Stimulated activated CD4-positive, alpha-beta T cell treated with anti-CD3 and anti-CD28 coated beads, Interleukin-4, amount 100 ng/mL, for 4 hours (primary cell): ENCODE measurements at places on chromosomes 16 and 17.

DNA sequence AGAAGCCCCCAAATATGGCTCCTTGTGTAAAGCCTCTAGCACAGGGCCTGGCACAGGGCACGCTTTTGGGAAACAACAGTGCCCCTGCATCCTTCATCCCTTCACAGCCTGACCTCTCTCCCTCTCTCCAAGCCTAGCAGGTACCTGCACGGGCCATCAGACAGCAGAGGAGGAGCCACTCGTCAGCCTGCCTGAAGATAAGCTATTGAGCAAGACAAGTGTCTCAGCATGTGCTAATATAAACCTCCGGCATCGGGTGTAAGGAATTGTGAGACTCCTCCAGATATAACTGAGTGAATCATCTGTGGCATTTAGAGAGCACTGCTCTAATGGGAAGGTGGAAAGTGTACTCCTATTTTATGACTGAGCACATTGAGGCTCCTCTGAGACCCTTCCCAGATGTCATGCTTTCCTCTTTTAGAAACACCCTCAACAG lies 38.3 kb downstream of the TBX4 start:
- DNase-seq = no peak

GRCh38 chr16:69921127-69921526 lies 30.0 kb upstream of the CLEC18A start:
- DNase-seq = no peak

DNA sequence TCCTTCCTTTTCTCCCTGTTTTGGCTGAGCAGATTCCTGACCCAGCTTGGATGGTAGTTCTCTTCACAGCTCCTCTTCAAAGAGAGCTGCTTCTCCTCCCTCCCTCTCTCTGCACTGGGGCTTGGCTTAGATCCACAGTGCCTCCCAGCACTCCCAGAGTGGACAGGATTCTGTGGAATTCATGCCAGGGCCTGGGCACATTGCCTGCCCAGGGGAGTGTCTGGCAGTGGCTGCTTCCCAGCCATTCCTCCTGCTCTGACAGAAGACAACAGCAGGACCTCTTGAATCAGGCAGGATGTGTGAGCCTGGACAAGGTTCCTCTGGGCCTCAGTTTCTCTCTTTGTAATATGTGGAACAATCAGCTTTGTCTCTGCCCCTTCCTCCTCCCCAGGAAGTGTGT lies 4.5 kb upstream of the MMP28 start:
- no peak for DNase-seq

- DNase-seq = no peak
These were observed 116.1 kb downstream of the METRNL start for GRCh38 chr17:83195330-83196023.

GRCh38 chr16:71459510-71459909 lies 2.5 kb downstream of the ZNF23 start:
- no peak for DNase-seq

DNA sequence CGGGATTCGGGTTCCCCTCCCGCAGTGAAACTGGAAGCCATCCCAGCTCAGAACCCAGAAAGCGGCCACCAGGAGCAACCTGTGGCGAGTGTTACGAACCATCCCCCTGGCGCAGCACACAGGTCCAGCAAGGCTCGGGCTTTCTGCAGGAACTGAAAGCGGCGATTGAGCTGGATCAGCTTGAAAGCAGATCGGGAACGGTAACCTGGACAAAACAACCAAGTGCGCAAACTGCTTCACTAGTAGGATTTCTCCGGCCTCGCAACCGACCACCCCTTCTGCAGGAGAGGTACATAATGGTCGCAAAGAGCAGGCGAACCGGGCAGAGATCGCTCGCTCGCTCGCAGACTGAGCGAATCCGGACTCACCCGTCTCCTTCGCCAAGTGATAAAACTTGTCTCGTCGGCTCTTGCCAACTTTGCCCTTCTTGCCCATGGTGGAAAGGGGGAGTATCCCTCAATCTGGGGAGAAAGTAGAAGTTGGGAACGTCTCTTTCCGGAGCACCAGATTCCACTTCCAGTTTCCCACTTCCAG lies 696 bp upstream of the PSMC5 start:
- no peak for DNase-seq

DNA sequence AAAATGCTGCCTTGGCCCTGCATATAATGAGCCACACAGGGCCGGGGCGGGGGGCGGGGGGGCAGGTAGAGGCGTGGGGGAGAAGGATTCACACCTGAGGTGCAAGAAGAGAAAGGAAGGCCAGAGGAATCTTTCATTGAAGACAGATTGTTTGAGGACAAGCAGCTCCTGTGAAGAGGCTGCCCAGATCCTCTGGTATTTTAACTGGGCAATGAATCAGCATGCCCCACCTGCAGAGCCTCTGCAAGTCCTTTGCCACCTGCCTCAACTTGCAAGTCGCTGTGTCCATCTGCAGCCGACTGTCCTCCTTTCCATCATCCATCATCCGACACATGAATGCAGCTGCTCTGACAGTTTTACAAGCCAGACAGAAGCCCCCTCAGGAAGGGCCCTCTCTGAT lies 1.2 kb upstream of the SOST start:
- no peak for DNase-seq

- no peak for DNase-seq
These were observed 657.7 kb upstream of the GOT2 start for GRCh38 chr16:59391617-59392364.

DNA sequence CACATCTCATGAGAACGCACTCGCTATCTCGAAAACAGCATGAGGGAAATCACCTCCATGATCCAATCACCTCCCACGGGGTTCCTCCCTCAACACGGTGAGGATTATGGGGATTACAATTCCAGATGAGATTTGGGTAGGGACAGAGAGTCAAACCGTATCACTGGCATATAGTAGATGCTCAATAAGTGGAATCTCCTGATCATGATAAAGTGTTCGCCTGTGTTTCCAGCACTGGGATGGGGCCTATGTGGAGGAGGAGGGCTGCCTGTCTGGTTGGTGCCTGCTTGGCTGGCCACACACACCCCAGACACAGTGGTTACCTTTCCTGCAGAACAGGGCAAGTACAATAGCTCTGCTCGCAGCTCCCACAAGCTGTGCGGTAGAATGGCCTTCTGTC lies 6.1 kb upstream of the MGAT5B start:
- DNase-seq = no peak

- DNase-seq = no peak
These were observed 26.1 kb downstream of the RCVRN start for GRCh38 chr17:9878786-9879525.

DNA sequence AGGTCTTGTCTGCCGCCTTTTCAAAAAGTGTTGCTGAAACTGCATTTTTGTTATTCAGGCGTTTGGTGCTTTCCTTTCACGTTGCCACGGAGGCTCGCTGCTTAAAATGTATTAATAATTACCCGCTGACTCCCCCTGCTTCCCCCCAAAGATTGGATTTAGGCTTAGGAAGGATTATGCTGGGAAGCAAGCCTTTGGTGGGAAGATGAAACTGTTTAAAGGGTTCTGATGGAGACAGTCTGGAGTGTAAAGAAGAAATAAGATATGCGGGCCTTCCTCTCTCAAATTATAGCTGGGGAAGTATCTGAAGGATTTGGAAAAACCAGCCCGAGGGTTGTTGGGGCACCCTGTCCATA lies 1.1 kb downstream of the KSR1 start:
- no peak for DNase-seq
